ENCODE measurements at places on chromosomes 2 and 18.

GRCh38 chr18:6525604-6526003, 110.9 kb upstream of the L3MBTL4 start:
- no peak for DNase-seq

DNA sequence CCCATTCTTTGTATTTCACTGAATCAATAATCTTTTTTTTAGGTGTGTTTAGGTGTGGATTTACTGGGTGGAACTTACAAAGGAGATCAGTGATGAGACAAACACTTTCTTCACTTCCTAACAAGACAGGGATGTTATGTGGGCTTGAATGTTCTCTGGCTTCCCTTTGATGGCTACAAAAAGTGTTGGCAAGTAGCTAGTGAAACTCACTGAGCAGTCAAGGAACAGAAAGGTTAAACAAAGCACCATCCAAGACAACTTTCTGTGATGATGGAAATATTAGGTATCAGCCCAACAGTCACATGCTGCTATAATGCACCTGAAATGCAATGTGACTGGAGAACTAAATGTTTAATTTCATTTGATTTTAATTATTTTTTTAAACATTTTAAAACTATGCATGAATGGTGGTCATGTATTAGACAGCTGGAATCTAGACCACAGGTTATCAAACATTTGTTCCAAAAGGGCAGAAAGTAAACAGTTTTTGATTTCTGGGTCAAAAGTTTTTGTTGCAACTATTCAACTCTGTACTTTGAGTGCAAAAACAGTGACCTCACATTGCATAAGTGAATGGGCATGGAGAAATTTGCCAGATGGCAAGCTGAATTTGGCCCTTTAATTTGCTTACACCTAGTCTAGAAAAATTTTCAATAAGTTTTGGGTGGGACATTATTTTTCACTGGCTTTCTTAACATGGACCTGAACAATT, 1272.7 kb upstream of the TMEFF2 start:
- DNase-seq: no peak

GRCh38 chr2:100702438-100703109, 117.4 kb upstream of the NPAS2 start:
- no peak for DNase-seq

GRCh38 chr2:73013936-73014335, 57.6 kb downstream of the SFXN5 start:
- DNase-seq: no peak

- DNase-seq: no peak
These were observed 128.7 kb downstream of the VAPA start for GRCh38 chr18:10042492-10042891.

DNA sequence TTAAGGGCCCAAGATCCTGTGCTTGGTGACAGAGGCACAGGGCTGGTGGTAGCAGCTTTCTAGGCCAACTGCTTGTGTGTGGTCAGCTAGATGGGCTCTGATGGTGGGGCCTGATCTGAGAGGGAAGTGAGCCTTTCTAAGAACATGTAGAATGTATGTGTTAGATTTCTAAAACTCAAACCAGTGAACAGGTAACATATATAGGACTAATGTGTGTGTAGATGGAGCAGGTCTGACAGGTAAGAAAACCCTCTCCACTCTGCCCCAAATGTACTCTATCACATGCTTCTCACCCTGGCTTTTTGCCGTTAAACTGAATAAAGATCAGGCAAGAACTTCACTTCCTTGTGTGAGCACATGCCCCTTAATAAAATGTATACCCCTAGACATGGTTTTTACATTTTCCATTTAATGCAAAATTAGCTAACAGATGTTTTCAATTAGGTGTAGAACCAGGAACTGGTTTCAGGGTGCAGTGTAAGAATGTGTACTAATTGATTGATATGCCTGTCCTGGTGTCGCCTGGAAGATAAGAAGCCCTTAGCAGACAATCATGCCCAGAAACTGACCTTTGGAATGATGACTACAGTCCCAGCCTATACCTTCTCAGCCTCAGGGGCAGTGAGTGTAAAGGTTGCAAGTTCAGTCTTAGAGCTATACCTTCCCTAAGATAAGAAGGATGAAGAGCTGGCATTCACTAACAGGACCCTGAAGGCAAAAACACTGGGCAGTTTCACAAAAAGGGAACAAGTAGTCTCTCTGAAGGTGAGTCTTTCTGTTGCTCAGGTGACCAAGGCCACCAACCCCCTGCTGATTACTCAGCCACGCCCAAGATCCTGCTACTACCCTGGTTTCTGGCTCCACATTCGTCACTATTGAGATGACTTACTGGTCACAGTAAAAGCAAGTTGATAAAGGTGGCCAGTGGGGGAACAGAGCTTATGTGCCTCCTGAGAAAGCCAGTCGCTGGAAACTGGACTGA, 71.2 kb downstream of the SPATS2L start:
- no peak for DNase-seq

- DNase-seq: no peak
These were observed 6.4 kb upstream of the DARS1 start for GRCh38 chr2:135991861-135992260.

GRCh38 chr18:5992381-5992780, 97.1 kb upstream of the TMEM200C start:
- DNase-seq: no peak

DNA sequence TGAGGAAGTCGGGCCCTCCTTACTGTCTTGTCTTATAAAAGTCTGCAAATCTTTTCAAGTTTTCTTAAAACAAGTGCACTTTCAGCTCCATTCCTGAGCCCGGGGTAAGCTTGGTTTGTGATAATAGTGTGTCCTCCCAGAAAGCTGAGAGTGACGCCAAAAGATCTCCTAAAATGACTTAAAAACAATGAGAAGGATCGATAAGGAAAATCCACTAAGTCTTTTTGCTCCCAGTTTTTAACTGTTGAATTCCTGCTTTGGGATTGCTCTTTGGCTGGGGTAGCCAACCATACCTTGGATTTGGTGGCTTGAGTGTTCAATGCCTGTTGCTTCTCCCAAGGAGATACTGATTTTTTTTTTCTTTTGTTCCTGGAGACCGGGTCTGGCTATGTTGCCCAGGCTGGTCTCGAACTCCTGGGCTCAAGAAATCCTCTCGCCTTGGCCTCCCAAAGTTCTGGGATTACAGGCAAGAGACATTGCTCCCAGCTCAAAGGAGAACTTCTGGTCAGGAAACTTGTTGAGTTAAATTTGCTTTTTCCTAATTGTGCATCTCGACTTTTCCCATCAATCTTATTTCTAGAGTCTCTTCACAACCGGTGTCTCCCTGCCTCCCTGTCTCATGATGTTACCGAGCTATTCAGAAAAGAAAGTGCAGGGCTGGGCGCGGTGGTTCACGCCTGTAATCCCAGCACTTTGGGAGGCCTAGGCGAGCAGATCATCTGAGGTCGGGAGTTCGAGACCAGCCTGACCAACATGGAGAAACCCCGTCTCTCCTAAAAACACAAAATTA, 3.0 kb downstream of the TGIF1 start:
- DNase-seq: no peak

GRCh38 chr2:187125318-187125717, 276.3 kb upstream of the ZSWIM2 start:
- no peak for DNase-seq

DNA sequence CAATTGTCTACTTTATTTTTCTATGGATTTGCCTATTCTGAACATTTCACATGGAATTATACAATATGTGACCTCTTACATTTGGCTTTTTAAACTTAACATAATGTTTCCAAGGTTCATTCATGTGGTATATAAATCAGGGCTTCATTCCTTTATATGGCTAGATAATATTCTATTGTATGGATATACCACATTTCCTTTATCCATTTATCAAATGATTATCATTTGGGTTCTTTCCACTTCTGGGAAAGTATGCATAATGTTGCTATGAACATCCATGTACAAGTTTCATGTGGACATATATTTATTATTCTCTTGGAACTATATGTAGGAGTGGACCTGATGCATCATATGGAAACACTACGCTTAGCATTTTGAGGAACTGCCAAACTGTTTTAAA, 99.7 kb upstream of the NCKAP5 start:
- DNase-seq: no peak

- no peak for DNase-seq
These were observed 50.7 kb downstream of the IL1R2 start for GRCh38 chr2:102042196-102043081.

DNA sequence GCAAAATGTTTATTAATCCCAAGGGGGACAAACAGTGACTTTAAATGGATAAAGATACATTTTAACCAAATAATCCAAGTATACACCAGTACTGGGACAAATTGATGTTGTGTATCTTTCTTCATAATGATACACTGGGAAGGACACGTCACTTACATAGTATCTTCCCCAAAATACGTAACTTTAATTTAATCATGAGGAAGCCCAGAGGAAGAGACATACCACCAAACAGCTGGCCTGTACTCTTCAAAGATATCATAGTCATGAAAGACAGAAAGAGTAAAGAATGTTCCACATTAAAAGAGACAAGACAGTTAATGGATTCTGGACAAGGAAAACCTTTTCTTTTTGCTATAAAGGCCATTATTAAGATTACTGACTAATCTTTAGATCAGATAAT, 37.1 kb downstream of the AGFG1 start:
- no peak for DNase-seq

DNA sequence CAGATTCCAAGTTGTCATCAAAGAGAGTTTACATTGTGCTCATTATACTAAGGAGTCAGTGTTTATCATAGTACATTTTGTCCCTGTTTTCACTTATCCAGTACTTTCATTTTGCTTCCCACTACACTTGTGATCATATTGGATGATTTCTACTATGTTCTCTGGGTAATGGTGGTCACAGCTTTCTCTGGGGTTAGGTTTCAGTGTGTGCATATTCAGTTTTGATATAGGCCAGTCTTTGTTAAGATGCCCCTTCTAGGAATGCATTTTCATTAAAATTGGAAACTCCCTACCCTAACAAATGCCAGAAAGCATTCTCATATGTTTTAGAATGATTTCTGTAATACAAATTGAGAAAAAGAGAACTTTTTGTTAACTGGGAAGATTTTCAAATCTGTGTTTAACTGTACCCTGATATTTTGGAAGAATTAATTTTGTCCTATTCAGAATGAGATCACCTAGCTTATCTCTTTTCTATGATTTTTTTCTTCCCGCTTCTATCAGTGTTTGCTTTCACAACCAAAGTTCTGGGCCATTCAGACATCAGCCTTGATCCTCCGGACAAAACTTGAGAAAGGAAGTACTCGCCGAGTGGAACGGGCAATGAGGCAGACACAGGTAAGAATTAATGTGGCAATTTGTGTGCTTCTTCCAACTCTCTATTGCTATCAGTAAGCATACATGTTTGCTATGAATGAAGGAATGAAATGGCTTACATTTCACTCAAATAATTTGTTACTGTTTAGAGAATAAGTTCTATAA, 74.6 kb downstream of the TTC27 start:
- no peak for DNase-seq

- DNase-seq: peak; percentile 77
These were observed 1.8 kb upstream of the TBR1 start for GRCh38 chr2:161414042-161415033.

DNA sequence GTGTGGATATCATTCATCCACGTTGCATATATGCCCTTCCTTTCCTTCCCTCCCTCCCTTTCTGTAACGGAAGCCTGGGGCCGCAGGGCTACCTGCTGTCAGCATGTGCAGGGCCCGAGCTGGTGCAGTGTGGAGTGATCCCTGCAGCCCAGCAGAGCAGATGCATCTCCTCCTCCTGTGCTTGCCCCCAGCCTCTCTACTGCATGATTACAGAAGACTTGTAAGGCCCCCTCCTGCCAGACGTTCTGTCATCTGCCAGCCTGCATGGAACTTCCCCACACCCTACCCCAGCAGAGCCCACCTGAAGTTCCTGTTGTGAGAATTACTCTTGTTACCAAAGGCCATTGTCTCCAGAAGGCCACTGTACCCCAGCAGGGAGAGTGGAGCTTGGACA, 67.5 kb upstream of the FOSL2 start:
- no peak for DNase-seq

DNA sequence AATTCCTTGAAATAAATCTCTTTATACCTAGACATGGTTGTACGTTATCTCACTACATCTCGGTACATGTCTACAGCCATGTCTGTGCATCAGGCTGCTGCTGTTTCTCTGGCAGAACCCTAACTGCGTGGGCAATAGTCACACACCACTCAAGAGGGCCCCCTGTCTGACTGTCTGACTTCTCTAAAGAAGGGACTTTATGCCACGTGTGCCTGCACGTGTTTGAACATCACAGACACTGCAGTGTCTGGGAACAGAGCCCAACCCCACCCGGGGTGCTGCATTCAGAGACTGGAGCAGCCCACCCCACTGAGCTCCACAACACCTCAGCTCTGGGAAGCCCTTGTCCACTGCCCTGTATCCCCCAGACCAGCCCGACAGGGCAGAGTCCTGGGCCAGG, 55.0 kb downstream of the KIF1A start:
- no peak for DNase-seq

DNA sequence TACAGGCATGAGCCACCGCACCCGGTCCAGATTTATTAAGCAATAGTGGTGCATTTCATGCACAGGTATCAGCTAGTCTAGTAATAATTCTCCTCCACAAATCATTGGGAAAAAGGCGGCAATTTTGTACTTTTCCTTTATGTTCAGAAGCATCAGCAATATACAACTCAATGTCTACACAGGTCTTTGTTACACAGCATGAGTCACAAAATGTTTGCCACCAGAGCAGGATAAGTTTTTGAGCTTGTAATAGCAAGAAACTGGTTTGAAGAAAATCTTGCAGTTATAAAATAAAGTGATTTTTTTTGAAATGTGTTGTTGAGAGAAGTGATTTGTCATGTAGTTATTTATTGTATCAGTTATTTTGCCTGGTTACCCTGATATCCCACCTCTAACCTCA, 4.8 kb upstream of the ITPRIPL1 start:
- DNase-seq: no peak

GRCh38 chr18:52499644-52500043, 159.6 kb downstream of the DCC start:
- no peak for DNase-seq

GRCh38 chr2:191183081-191183480, 32.3 kb upstream of the STAT4 start:
- no peak for DNase-seq

DNA sequence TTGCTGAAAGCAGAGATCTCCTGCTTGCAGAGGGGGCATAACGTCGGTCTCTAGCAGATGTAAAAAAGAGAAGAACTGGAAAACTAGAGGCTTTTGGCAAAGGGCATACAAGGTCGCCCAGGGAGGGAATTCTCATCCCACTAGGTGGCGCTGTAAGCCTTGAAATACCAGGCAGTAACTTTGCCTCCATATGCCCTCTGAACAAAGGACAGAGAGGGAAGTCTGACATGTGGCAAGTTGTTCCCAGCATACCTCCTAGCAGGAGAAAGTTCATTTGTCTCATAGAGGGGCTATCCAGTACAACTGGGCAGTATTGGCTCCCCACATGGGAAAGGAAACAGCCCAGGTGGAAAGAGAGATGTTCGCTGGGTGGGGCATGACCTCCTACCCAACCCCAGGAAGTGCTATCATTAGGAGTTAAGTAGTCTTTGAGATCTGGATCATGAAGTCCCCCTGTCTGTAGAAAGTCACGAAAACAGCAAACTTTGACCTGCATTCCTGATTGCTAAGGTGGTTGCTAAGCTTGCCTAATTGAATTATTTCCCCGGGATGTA, 39.9 kb downstream of the STK17B start:
- DNase-seq: no peak

- no peak for DNase-seq
These were observed 6.1 kb downstream of the HJURP start for GRCh38 chr2:233848276-233848675.
